Fibroblast of mammary gland (primary cell): ENCODE measurements at places on chromosomes 6 and 20.

DNA sequence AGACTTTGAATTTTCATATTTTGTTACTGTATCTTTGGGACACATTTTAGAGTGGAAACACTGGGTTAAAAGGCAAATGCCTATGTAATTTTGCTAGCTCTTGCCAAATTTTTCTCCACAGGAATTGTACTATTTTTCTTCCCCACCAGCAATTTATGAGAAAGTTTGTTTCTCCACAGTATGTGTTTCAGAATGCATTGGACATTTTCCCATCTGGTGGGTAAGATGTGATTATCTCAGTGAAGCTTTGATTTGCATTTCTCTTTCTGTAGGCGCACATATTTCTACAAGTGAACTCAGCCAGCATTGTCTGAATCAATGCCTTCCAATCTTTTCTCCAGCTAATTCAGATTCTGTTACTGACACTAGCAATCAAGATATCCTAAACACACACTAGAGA is 157.8 kb downstream of the RCAN2 start:
- no peak for DNase-seq

DNA sequence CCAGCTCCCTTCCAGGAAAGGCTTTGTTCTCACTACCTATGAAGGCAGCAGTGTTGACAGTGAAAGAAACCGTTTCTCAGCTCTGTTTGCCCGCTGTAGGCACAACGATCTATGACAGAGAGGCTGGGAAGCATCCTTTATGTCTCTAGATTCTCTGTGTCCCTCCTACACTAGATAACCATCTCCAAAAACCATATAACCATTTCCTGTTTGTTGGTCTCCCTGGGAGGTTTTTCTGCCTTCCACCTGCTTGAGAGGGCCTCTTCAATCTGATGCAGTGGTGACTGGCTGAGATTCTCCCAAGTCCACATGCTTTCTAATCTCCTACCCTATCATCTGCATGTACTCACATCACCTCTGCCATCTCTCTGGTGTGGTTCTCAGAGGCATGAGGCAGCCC is 32.0 kb upstream of the TMEM217 start:
- DNase-seq, result no peak

GRCh38 chr6:160398674-160399271 is 50.6 kb downstream of the SLC22A3 start:
- DNase-seq, result peak; percentile 69

GRCh38 chr6:13559251-13559650 is 15.2 kb upstream of the SIRT5 start:
- DNase-seq, result no peak

- no peak for DNase-seq
Observed at GRCh38 chr20:20201639-20202038, 149.3 kb downstream of the CFAP61 start.

DNA sequence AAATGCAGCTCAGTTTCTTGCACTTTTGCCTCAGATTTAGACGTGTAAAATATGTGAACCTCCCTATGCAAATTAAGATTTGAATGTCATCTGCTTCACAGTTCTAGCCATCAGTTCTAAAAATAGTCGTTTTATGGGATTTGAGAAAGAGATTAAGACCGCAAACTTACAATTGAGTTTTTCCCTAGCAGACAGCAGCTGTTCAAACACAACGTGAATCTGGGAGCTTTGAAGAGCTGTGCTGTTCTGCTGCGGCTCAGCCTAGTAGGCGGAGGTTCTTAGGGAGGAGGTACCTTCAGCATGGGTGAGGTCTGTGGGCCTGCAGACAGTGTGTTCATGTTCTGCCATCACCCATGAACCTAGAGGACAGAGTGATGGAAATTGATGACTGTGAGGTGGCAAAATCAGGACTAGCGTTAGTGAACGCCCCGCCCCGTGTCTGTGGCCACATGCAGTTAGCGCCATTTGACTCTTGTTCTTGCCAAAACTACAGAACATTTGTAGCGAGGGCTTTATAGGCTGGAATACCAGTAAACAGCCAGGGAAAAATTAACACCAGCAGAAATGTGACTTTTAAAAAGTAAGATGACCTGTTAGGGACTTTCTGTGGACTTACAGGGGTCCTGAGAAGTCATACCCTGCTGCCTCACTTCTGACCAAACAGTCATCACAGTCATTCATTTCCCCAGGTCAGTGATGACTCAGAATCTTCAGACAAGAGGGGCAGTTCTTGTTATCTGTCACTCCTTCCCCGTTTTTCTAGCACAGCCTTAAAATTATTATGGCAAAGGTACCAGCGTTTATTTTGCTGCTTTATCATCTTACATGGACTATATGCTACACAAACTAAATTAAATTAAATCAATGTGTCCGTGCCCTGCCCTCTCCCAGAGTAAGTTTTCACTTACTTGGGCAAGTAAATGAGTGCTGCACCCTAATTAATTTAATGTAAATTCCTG is 84.3 kb upstream of the TMEM181 start:
- peak; percentile 60 for DNase-seq

DNA sequence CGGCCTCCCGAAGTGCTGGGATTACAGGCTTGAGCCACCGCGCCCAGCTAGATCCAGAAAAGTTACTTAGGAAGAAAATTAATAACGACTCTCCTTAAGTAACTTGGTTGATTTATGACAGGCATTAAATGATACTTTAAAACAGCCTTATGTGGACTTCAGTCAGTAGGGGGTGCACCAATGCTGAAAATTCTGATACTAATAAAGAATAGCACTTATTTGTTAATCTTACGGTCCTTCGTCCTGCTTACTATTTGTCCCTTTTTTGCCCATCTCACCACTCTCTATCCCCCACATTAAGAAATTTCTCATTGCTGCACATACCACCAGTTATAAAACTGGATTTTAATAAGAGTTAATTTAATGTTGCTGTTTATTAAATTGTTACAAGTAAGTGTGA is 12.7 kb upstream of the PRELID3B start:
- peak; percentile 40 for DNase-seq

DNA sequence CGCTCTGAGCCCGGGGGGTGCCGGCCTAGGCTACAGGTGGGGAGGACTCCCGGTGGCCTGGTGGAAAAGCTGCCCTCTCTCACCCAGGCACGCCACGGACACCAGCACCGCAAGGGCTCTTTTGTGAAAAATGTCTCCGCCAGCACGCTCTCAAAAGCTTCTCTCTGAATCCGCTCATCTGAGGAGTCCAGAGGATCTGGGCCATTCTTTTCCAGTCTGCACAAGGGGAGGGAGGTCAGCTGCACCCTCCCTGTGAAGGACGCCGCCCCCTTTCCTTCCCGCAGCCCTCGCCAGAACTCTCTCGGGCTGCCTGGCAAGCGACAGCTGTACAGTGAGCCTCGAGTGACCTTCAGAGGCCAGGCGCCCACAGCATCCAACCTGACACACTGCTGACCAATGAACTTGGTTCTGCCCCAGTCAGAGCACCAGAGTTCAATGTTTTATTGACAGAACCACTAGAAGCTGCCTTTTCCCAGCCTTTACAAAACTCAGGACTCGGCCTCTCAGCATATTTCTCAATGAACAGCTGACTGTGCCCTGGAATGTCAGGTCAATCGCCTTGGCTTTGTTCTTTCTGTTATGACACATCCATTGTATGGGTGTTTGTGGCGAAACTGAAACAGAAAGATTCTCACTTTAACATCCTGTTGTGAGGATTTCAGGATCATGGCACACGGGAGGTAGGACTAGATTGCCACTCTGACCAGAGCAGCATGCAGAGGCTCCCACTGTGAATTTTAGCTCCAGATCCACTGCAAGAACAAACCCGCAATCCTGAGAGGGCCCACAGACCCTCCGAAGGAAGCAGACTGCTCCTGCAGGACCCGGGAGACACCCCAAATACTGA is 26.7 kb downstream of the SERPINB9 start:
- peak; percentile 94 for DNase-seq

GRCh38 chr6:122799916-122800686 is 11.0 kb downstream of the SMPDL3A start:
- DNase-seq, result peak; percentile 47

DNA sequence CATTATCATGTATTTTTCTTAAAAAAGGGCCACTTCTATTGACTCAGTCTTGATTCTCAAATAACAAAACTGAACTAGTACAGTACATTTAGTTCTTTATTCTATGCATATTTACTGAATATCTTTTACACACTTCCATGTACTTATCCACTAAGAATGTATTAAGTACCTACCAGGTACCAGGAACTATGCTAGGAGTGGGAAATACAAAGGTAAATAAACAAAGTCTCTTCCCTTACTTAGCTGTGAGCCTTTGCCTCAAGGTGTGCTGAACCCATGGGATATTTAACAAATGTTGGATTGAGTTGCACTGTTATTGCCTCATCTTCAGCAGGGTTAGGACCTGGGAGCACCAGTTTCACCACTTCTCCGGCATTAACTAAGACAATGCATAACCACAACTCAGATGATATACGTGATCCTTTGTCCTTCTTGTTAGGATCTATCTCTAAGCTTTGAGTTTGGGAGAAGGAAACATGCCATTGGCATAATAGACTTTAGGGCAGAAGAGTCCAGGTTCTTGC is 533.9 kb downstream of the TFAP2B start:
- DNase-seq, result no peak

DNA sequence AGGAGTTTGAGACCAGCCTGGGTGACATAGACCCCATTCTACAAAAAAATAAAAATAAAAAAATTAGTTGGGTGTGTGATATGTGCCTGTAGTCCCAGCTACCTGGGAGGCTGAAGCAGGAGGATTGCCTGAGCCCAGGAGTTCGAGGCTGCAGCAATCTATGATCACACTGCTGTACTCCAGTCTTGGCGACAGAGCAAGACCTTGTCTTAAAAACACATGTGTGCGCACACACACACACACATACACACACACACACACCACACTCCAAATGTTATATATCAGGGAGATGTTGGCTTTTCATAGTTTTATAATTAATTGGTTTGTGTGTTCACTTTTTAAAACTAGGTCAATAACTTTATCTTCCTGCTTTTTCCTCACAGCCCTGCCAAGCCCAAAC is 110.5 kb downstream of the RTN4IP1 start:
- peak; percentile 47 for DNase-seq

DNA sequence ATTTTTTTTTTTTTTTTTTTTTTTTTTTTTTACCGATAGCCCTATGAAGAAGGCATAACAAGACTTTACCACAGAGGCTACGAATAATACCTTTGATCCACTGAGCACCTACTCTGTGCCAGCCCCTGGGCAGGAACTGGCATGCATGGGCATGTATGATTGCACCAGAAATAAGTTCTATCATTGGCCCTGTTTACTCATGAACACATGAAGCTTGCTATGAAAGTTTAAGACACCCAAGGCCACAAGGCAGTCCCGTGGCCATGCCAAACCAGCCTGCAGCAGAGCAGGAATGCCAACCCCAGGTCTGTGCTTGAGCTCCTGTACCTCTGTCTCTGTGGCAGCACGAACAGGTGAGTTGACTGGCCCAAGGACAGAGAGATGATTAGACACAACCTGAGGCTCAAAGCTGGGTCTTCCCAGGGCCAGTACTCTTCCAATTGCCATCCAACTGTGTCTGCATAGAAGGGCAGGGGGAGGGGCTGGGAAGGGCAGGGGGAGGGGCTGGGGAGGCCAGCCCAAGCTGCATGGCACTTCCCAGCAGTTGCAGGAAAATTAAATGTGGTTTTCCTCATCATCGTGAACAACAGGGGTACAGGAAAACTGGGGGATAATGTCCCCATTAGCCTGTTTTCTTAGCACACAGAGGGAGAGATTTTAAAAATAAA is 63.5 kb downstream of the LRFN2 start:
- no peak for DNase-seq

- no peak for DNase-seq
Observed at GRCh38 chr6:30885481-30885998, 1.2 kb downstream of the DDR1 start.

DNA sequence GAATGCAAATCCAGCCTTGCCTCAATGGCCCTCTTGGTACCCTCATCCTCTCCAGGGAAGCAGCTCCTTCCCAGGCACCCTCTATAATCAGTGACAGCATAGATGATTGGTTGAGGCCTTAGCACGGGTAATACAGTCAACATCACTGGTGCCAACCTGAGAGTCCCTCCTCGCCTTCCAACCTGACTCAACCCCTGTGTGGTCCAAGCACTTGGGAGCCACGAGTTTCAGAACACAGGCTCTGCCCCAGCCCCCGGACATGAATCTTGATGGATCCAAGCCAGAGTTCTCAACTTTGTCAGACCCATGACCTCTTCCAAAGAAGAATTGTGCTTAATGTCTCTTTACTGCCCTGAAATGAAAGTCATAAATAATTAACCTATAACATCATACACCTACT is 213.9 kb downstream of the PREX1 start:
- DNase-seq, result no peak

GRCh38 chr20:2065099-2065498 is 36.5 kb upstream of the STK35 start:
- peak; percentile 8 for DNase-seq

- no peak for DNase-seq
Observed at GRCh38 chr6:106767271-106767670, 137.9 kb downstream of the QRSL1 start.

DNA sequence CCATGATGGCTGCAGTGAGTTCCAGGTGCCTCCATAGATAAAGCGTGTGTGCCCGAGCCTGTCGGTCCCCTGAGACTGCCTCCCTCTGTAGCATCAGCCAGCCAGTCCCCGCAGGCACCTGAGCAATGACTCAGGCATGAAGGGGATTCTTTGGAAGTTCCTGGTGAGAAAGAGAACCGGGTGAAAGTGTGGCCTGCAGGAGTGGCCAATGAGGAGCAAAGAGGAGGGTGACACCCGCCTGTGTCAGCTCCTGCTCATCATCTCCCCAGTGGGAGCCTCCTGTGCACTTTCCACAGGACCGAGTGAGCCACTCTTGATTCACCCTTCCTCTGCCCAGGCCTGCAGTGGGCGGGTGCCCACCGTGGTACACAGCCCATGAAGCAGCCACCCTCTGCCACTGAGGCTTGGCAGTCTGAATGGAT is 71.2 kb upstream of the PTPN1 start:
- DNase-seq, result peak; percentile 96

DNA sequence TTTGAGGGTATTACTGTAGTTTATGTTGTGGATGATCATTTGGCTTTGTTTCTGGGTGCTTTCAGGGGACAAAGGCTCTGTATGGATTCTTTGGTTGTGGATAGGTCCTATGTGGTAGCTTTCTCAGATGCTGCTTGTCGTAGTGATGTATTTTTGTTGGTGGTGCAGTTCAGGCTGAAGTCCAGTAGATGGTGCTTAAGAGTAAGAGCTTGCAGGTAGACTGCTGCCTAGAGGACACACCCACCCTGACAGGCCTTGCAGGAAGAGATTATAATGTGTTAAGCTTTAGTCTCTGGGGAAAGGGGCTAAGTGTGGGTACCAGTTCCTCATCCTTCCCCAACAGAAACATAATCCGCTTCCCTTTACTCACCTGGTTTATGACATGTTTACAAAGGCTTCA is 62.6 kb upstream of the ADGRB3 start:
- peak; percentile 12 for DNase-seq

DNA sequence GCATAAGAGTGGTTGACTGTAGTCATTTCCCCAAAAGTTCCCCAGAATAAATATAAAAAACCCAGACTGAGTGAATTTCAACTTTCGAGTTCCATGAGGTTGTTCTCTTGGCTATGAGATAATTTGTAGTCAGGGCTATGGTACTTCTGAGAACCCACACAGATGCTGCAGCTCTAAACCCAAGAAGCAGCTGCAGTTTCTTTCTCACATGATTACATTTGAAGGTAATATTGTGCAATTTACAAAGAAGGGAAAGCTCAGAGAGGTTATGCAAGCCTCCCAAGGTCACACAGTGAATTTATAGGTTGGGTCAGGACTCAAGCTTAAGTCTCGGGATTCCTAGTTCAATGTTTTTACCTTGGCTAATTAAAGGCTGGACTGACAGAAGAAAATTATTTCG is 29.7 kb upstream of the CD93 start:
- DNase-seq, result peak; percentile 12
